ENCODE measurements at places on chromosomes 16 and 17. TPM values are rescaled to one million over a fixed set of nuclear protein-coding genes. Genes with fewer than 3 reads are reported as not detected.

Gene HELZ
- 97.0 TPM for total RNA-seq

Gene CCL4
- total RNA-seq, result not detected

Gene TAT
- not detected for total RNA-seq

Gene ZG16B
- 1.4 TPM for total RNA-seq

Gene CDRT15L2
- total RNA-seq, result not detected

Gene CCL14
- total RNA-seq, result not detected

Gene ACOX1
- total RNA-seq, result 61.5 TPM

Gene SOCS3
- 26.0 TPM for total RNA-seq

Data from fibroblast of the aortic adventitia (primary cell).